Stimulated activated CD4-positive, alpha-beta T cell treated with anti-CD3 and anti-CD28 coated beads, Interleukin-4, amount 100 ng/mL, for 4 hours (primary cell): ENCODE measurements at places on chromosomes 12 and 14.

GRCh38 chr12:2495417-2496112 is 299.2 kb upstream of the FKBP4 start:
- DNase-seq = no peak

- peak; percentile 4 for DNase-seq
These were observed 507 bp downstream of the SPTSSA start for GRCh38 chr14:34461334-34462131.

- no peak for DNase-seq
These were observed 2.8 kb downstream of the TBX5 start for GRCh38 chr12:114403011-114403689.

GRCh38 chr12:128365032-128365431 is 98.1 kb downstream of the TMEM132C start:
- DNase-seq = no peak

DNA sequence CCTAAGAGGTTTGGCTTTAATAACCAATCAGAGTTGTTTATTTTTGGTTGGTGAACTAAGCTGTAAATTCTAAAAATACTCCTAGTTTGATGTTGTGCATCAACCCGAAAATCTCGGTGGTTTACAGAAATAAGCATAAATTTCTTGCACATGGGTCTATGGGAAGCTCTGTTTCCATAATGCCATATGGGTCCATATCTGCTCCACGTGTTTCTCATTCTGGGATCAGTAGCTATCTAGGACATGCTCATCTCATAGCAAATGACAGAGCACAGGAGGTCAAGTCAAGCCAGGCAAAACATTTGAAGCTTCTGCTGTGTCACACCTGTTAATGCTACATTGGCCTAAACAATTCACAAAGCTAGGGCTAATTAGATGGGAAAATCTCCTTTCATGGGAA is 23.1 kb downstream of the NUP37 start:
- no peak for DNase-seq

- DNase-seq = no peak
These were observed 814 bp downstream of the ANKRD13A start for GRCh38 chr12:109999983-110000505.

- DNase-seq = no peak
These were observed 41.3 kb upstream of the SYCP3 start for GRCh38 chr12:101780599-101780998.

DNA sequence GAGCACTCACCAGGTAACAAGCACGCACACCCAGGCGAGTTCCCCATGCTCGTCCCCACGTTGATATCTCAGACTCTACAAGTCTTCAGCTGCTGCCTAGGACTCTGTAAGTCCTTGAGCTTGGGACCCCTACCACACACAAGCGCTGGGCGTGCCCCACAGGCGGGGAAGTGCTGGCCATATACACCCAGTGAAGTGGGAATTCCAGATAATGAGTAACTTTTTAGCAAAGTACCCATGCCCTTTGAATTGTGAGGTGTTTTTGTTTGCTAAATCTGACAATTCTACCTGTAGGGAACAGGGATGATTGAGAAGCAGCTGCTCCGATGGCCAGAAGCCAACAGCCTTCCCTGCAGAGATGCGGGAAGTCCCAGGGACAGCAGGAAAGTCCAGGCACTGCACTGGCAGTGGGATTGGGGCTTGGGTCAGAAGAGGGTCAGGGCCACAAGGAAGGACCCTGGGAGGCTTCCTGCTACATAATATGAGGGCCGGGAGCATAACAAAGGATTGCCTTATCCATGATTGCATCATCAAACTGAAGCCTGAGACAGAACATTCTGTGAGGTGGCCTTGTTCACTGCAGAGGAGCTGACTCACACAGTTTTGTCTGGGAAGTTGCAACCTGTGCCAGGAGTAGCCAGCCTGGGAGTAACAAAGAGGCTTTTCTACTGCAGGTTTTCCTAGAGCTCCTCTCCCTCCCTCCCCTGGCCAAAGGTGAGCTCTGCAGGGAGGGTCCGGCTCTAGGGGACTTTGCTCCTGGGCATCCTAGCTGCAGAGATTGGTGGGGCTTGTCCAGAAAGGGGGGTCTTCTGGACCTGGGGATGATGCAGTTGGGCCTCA is 13.2 kb upstream of the SERPINA3 start:
- DNase-seq = no peak

DNA sequence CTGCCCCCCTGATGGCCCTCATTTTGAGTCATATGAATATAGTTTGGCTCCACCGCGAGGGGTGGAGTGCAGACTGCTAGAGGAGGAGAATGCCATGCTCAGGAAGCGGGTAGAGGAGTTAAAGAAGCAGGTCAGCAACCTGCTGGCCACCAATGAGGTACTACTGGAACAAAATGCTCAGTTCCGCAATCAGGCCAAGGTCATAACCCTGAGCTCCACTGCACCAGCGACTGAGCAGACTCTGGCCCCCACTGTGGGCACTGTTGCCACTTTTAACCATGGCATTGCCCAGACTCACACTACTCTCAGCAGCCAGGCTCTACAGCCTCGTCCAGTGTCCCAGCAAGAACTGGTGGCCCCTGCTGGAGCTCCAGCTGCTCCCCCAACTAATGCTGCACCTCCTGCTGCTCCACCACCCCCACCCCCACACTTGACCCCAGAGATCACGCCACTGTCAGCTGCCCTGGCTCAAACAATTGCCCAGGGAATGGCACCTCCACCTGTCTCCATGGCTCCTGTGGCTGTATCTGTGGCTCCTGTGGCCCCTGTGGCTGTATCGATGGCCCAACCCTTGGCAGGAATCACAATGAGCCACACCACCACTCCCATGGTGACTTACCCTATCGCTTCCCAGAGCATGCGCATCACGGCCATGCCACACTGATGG is 3.3 kb downstream of the ZC3H10 start:
- no peak for DNase-seq

- DNase-seq = no peak
These were observed 15.0 kb upstream of the KRT7 start for GRCh38 chr12:52218001-52218400.
